ENCODE measurements at places on chromosomes 6 and 20.

- no peak for DNase-seq
Observed at GRCh38 chr20:38152175-38152620, 12.9 kb downstream of the TGM2 start.

- DNase-seq, result no peak
Observed at GRCh38 chr20:41956338-41957074, 338.3 kb upstream of the CHD6 start.

DNA sequence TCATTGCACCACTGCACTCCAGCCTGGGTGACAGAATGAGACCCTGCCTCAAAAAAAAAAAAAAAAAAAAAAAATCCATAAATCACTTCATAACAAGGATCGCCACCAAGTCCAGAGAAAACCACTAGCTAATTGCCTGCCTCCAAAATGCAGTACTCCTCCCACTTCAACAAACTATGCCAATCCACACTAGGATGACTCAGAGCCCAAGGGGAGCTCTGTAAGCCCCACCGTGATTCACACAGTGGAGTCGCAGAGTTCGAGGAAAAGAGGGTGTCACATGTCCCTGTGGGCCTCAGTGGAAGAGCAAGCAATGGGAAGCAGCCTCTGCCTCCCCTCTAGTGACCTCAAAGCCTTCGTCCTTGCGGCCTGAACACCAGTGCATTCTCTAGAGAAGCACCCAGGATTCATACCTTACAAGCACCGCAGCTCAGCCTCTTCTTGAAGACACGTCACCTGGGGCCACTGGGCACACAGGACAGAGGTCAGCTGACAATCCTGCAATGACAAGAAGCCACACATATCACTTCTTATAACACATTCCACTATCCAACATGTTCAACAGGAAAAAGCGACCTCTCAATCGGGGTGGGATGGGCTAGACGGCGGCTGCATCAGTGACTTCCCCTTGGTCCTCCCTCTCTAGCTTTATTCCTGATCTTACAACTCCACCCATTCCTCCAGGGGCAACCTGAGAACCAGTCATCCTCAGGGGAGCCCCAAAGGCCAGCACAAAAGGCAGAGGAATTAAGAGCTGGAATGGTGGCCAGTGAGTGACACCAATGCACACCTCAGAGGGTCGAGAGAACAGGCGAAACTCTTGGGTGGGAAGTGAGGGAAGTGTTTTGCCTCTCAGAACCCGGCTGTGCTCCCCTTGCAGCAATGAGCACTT, 8.9 kb downstream of the SNHG17 start:
- no peak for DNase-seq

DNA sequence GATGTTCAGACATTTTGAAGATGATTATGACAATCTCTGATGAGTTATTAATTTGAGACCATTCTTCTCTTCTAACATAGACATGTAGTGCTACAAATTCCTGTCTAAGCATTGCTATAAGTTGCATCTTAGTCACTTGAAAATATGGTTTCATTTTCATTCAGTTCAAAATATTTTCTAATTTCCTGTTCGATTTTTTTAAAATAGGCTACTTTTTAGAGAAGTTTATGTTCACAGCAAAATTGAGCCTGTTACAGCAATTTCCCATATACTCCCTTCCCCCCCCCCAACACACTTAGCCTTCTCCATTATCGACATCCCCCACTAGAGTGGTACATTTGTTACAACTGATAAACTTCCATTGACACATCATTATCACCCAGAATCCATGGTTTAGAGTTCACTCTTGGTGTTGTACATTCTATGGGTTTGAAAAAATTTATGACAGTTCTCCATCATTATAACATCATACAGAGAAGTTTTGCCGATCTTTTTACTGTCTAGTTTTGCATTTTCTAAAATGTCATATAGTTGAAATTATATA, 31.2 kb downstream of the PLAGL1 start:
- no peak for DNase-seq

DNA sequence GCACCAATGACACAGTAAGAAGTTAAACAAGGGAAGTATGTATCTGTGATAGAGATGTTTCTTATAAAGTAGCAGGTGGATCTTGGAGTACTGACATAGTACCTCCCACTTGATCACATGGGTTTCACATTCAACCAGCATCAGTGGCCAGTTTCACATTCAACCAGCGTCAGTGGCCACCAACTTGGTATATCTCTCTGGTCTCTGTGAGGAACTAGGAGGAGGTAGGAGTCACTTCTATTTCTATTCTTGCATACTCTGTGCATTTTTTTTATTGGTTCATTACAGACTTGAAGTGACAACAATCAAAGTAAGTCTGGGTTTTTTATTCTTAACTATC, 200.3 kb upstream of the SIM1 start:
- DNase-seq, result no peak

GRCh38 chr6:67854098-67854497, 781.0 kb upstream of the ADGRB3 start:
- no peak for DNase-seq

DNA sequence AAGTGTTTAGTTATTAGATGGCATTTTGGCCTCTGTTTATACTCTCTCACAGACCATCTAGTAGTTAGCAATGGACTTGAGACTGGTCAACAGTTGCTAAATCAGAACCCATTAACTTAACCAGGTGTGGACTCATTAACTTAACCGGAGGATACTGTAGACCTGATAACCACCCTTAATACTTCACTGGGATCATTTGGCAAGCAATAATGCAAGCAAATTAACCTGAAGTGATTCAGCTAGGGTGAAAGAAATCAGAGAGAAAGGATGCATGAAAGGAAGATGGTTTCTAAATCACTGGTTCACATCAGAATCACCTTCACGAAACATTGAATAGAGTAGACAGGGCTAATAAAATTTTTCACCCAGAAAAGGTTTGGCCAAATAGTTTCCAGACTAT, 73.3 kb downstream of the TMEM244 start:
- no peak for DNase-seq

- DNase-seq, result no peak
Observed at GRCh38 chr6:42507901-42508300, 55.9 kb upstream of the UBR2 start.

Measured in heart left ventricle (tissue), 16 donors.